SK-MEL-5 (cell line): ENCODE measurements at places on chromosomes 4 and X. TPM values are rescaled to one million over a fixed set of nuclear protein-coding genes. Genes with fewer than 3 reads are reported as not detected.

Gene SLC34A2
- total RNA-seq = not detected in 2 replicates

- no peak for DNase-seq
Observed at GRCh38 chr4:102563000-102563399, 61.8 kb downstream of the NFKB1 start.

DNA sequence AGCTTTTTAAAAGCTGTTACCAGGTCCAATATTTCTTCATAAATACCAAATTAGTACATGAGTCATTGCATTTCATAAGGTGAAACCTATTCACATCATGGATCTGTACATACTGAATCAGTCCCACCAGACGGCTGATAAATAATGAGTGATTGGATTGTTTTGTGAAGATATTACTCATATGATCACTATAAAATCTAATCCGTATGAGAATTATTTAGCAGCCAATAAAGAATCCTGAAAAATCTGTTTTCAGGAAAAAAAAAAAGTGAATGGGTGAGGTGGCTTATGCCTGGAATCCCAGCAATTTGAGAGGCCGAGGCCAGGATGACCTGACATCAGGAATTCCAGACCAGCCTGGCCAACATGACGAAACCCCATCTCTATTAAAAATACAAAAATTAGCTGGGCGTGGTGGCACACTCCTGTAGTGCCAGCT lies 438.1 kb downstream of the INPP4B start:
- DNase-seq = no peak

DNA sequence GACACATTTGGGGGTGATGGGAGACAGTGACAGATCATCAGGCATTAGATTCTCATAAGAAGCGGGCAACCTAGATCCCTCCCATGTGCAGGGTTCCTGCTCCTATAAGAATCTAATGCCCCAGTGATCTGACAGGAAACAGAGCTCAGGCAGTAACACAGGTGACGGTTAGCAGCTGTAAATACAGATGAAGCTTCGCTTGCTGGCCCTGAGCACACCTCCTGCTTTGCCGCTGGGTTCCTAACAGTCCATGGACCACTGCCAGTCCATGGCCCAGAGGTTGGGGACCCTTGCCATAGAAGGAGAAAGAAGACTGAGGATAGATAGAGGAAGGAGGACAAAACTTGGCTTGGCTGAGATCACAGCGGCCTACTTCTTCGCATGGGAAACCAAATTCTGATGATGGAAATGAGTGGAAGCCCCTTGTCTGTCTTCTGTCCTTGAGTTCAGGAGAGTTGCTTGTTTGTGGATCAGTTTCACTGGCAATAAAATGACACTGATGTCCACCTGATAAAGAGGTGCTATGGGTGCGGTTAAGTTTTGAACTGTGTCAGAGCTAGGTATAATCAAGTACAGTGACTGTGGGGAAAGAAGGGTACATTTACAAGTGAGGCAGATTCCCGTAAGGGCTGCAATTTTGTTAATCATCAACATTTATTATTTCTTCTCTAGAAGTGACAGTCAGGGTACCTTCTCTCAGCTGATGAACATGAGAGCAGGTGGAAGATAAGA lies 1.7 kb upstream of the TIFA start:
- no peak for DNase-seq

Gene TREX2
- 0.19 and 0.40 TPM in 2 replicates for total RNA-seq

Gene PPEF2
- total RNA-seq = not detected in 2 replicates

GRCh38 chrX:67546496-67547423 lies 2.9 kb downstream of the AR start:
- DNase-seq = no peak
